Stimulated activated CD4-positive, alpha-beta T cell treated with anti-CD3 and anti-CD28 coated beads, Interleukin-2, amount 100 ng/mL, for 24 hours (primary cell): ENCODE measurements at places on chromosomes 11 and 22.
A peak's percentile ranks its signal among the peaks of the same experiment; 100 is the strongest.

DNA sequence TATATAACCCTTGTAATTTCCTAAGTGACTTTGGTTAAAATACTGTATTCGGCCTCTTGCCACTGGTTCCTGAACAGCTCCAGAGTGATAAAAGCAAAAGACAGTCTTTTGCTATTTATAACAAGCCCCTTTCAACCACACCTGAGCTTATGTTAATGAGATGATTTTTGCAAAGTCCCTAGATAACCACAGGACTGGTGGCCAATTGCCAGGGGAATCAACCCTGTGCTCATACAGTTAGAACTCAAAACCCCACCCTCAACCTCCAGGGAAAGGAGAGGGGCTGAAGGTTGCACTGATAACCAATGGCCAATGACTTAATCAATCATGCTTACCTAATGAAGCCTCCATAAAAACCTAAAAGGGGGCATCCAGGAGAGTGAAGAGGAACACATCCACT, 77.9 kb downstream of the SIK3 start:
- DNase-seq: peak; percentile 52

- DNase-seq: no peak
These were observed 4.5 kb upstream of the TPP1 start for GRCh38 chr11:6623391-6624363.

DNA sequence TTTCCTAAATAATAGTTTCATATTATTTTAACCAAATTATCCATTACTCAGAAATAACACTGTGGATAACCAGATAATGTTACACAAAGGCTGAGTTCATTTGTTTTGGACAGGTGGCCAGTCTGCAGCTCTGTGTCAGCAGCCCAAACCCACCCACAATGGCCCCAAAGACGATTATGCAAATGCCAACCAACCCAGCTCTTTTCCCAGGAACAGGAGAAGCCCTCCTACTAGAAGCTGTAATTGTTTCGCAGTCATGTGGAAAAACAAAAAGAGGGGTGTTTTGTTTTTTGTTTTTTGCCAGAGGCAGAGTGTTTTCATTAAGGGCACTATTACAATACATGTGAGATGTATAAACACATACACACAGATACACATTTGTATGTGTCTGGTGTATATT, 102.1 kb downstream of the FCHSD2 start:
- no peak for DNase-seq

DNA sequence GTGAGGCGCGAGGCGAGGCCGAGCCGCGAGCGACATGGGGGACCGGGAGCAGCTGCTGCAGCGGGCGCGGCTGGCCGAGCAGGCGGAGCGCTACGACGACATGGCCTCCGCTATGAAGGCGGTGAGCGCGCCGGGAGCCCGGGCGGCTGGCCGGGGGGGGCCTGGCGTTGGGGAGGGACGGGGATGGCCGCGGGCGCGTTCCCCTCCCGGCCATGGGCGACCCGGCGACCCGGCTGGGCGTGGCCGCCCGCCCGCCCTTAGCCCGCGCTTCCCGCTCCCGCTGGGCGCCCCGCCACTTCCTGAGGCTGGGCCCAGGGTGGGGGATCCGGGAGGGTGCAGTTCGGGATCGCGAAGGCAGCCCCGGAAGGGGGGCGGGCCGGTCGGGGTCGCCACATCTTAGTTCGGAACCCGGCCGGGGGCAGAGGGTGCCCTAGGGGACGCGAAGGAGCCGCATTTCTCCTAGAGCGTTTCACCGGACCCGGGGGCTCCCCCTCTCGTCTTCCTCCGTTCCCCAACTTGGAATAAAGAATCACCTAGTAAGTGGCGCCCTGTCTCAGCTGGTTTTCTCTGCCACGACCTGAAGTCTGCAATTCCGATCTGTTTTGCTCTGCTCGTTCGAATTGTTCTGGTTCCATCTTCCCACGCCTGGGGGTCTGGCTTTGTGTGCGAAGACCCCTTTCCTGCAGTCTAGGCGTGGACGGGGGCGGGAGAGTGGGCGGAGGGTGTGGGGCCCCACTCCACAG, 536 bp downstream of the YWHAH start:
- DNase-seq: peak; percentile 48

DNA sequence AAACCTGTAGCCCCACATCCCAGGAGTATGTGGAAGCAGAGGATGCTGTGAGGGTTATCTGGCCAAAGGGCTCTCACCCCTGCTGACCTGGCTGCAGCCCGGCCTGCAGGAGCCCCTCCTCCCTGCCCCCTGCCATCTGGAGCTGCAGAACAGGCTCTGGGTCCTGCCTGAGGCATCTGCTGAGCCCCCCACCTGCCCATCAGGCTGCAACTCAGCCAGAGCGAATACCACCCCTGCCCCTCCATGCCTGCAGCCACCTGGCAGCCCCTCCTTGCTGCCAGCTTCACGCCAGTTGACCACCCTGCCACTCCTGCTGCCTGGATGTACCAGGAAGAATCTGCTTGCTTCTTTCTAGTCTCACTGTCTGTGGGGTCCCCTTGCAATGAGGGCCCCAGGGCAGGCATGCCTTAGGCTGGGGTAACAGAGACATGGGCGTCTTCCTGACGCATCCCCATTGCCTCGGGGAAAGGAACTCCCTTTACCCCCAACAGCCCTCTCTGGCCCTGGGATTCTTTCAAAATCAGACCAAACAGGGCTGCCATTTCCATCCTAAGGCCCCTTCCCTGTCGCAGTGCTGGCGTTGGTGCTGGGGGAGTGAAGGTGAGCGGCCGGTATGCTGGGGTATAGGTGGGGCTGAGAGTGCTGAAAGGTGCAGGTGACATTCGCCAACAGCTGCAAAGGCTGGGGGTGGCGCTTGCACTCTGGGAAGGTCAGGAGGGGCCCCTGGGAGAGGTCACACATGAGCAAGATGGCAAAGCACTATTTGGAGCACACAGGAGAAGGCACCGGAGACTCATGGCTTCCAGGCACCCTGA, 1334.6 kb downstream of the TBC1D22A start:
- DNase-seq: no peak

DNA sequence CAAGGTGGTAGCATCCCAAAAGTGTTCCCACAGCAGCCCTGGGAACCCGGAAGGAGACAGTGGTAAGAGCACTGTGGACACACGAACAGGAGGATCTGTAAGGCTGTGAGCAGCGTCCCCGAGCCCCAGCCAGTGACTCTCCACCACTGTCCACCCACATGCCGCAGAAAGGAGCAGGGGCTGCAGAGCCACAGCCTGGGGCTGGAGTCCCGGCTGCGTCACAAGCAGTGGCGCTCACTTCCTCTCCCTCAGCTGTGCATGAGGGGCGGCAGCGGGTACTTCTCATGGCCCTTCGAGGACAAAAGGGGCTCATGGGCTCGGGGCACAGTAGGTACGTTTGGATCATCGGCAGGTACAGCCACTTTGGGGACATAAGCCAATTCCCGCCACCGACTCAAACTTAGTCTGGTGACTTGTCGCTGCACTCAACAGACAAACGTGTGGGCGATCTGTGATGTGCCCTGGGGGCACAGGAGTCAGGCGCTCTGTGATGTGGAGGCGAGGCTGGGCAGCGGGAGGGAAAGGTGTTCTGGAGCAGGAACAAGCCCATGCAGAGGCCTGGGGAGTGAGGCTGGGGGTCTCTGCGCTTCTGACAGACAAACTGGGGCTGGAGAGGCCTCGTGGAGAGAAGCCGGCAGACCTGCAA, 68.5 kb downstream of the SCUBE1 start:
- no peak for DNase-seq

GRCh38 chr11:86067851-86068137, 1.1 kb downstream of the PICALM start:
- no peak for DNase-seq

GRCh38 chr11:72696866-72697700, 22.9 kb upstream of the PDE2A start:
- DNase-seq: no peak
